ENCODE measurements at places on chromosomes 2 and 18. TPM values are rescaled to one million over a fixed set of nuclear protein-coding genes. Genes with fewer than 3 reads are reported as not detected.

Gene PRKAG3
- not detected for total RNA-seq

Gene ORC4
- total RNA-seq: 15.8 TPM

Gene HES6
- 2.4 TPM for total RNA-seq

Gene HRH4
- 0.44 TPM for total RNA-seq

Gene CRACDL
- total RNA-seq: 4.2 TPM

Gene PSMG2
- total RNA-seq: 110 TPM

Gene SOX11
- total RNA-seq: not detected

Gene HOXD12
- not detected for total RNA-seq

Gene C2orf81
- 0.88 TPM for total RNA-seq

Gene POU3F3
- 0.17 TPM for total RNA-seq

Gene DSG3
- not detected for total RNA-seq

Gene SERPINB2
- total RNA-seq: 2.6 TPM

Gene MYL12A
- total RNA-seq: 491 TPM

Gene CYP1B1
- total RNA-seq: 27.6 TPM

Gene SERPINB4
- total RNA-seq: not detected

Gene GALNT14
- total RNA-seq: 0.85 TPM

Gene RNF152
- 16.8 TPM for total RNA-seq

Gene FOXI3
- total RNA-seq: not detected

Gene CABYR
- 0.33 TPM for total RNA-seq

Gene DNAH7
- total RNA-seq: 2.0 TPM

Gene RANBP2
- total RNA-seq: 101 TPM

Gene ZNF532
- 66.1 TPM for total RNA-seq

Gene CYRIA
- 20.7 TPM for total RNA-seq

Gene ACTG2
- total RNA-seq: 4.4 TPM

Gene SMC6
- 15.0 TPM for total RNA-seq

Gene TSGA10
- total RNA-seq: 8.1 TPM

Gene TNFRSF11A
- total RNA-seq: 7.2 TPM

Gene ZNF521
- total RNA-seq: 30.6 TPM

Gene CDKL4
- not detected for total RNA-seq

Gene WNT10A
- total RNA-seq: not detected

Gene ANKAR
- 17.9 TPM for total RNA-seq

Gene GRB14
- 22.3 TPM for total RNA-seq

Gene SYT4
- total RNA-seq: 0.65 TPM

Gene CTLA4
- total RNA-seq: 0.88 TPM

Gene PLA2R1
- total RNA-seq: 20.6 TPM

Gene GKN1
- not detected for total RNA-seq

Gene IL36B
- not detected for total RNA-seq

Gene TCF7L1
- 2.7 TPM for total RNA-seq
